Osteocyte (in vitro differentiated cells): ENCODE measurements at places on chromosomes 12 and 14.
A peak's percentile ranks its signal among the peaks of the same experiment; 100 is the strongest.

- no peak overlapping the region for H3K27ac ChIP-seq
- H3K4me1 ChIP-seq: no peaks in the 10 kb centered on the region
- no peak for DNase-seq
- no peaks in the 10 kb centered on the region for H3K27me3 ChIP-seq
These were observed 155.8 kb downstream of the TPH2 start for GRCh38 chr12:72094490-72094889.

- H3K27ac ChIP-seq: no peak overlapping the region
- H3K27me3 ChIP-seq: peaks cover 11% of the 10 kb centered on the region
- DNase-seq: no peak
- no peaks in the 10 kb centered on the region for H3K4me1 ChIP-seq
- no peak overlapping the region for H3K4me3 ChIP-seq
- peaks cover 7% of the 10 kb centered on the region for H3K36me3 ChIP-seq
These were observed 14.2 kb upstream of the TXNRD1 start for GRCh38 chr12:104201238-104202001.

DNA sequence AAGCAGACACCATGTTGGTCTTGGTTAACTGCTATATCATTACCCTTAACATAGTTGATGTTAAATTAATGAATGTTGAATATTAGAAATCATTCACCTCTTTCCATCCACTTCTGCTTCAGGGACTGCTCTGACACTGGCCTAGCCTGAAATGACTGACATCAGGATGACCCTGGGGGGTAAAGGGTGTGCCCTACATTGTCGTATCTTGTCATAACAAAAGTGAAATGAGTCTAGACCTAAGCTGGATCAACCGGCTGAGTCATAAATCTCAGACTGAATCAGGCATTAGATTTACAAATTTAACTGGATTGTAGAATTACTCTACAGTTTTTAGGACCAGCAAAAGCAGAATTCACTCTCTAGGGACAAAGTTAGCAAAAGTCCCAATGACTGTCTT, 35.3 kb downstream of the KICS2 start:
- no peak overlapping the region for H3K27ac ChIP-seq
- H3K4me1 ChIP-seq: peaks cover 27% of the 10 kb centered on the region
- H3K27me3 ChIP-seq: no peaks in the 10 kb centered on the region
- DNase-seq: no peak

DNA sequence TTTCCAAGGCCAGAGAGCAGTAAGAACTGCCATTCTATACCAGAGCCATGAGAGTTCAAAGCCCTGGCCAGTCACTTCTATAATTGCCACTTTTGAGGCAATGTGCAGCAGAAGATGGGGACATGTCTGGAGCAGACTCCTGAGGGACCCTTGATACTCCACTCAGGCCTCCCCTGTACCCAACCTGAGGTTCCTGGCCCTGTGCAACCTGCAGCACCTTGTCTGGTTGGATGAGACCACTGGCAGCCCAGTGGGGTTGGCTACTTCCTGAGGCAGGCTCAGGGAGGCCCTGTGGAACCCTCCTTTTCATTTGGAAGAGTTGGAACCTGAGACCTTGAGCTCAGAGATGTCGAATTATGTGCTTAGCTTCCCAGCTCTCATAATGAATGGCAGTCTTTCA, 54.4 kb downstream of the GALNT16 start:
- peaks cover 14% of the 10 kb centered on the region for H3K27me3 ChIP-seq
- H3K27ac ChIP-seq: no peak overlapping the region
- peaks cover 34% of the 10 kb centered on the region for H3K4me1 ChIP-seq
- no peak overlapping the region for H3K4me3 ChIP-seq

- H3K4me1 ChIP-seq: no peaks in the 10 kb centered on the region
- H3K36me3 ChIP-seq: peaks cover 1% of the 10 kb centered on the region
- no peak for DNase-seq
- no peak overlapping the region for H3K4me3 ChIP-seq
These were observed 47.3 kb upstream of the SRP54 start for GRCh38 chr14:34935488-34935887.

GRCh38 chr12:107396991-107397390, 288.6 kb upstream of the PWP1 start:
- H3K4me3 ChIP-seq: no peak overlapping the region
- no peaks in the 10 kb centered on the region for H3K4me1 ChIP-seq
- no peaks in the 10 kb centered on the region for H3K27me3 ChIP-seq
- H3K27ac ChIP-seq: no peak overlapping the region

- H3K27me3 ChIP-seq: no peaks in the 10 kb centered on the region
- no peaks in the 10 kb centered on the region for H3K36me3 ChIP-seq
- H3K27ac ChIP-seq: no peak overlapping the region
- DNase-seq: no peak
These were observed 119.3 kb upstream of the MDM1 start for GRCh38 chr12:68451261-68452077.

DNA sequence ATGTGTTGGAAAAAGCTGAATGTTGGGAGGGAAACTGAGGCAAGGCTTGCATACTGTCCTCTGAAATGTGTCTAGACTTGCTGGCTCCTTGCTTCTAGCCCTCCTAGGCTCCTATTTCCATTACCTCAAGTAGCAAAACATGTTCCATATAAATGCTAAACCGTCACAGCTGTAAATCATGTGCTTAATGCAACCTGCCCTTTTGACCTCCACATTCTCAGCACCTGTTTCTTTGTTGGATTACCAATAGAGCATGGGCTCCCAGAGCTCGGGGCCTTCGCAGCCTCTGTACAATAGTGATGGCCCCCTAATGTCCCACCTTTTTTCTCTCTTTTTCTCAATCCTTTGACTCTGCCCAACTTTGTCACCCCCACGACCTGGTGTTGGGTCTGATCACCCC, 23.3 kb downstream of the RERGL start:
- DNase-seq: no peak
- no peaks in the 10 kb centered on the region for H3K36me3 ChIP-seq
- no peak overlapping the region for H3K27ac ChIP-seq
- no peaks in the 10 kb centered on the region for H3K4me1 ChIP-seq
- no peaks in the 10 kb centered on the region for H3K27me3 ChIP-seq

DNA sequence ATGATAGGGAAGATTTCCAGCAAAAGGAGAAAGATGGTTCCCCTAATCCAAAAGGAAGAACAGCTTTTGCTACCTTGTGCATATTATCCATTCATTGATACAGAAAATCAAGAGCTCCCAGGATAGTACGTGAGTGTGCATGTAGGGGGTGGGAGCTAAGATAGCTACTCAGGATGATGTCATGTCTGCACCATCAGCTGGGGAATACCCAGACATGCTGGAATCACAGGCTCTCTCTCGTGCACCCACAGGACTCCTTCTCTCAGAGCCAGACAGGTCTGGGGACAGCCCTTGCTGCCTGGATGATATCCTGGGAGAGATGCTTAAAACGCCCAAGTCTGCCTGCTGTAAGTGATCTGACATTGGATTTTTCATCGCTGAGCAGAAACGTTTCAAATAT, 38.9 kb downstream of the FOXN3 start:
- peaks cover 18% of the 10 kb centered on the region for H3K36me3 ChIP-seq
- no peaks in the 10 kb centered on the region for H3K27me3 ChIP-seq
- no peak overlapping the region for H3K27ac ChIP-seq
- peaks cover 4% of the 10 kb centered on the region for H3K4me1 ChIP-seq
- no peak for DNase-seq

GRCh38 chr14:59352961-59353360, 112.2 kb downstream of the GPR135 start:
- peaks cover 40% of the 10 kb centered on the region for H3K36me3 ChIP-seq
- no peak for DNase-seq
- no peak overlapping the region for H3K27ac ChIP-seq
- H3K27me3 ChIP-seq: no peaks in the 10 kb centered on the region
- H3K4me3 ChIP-seq: no peak overlapping the region

DNA sequence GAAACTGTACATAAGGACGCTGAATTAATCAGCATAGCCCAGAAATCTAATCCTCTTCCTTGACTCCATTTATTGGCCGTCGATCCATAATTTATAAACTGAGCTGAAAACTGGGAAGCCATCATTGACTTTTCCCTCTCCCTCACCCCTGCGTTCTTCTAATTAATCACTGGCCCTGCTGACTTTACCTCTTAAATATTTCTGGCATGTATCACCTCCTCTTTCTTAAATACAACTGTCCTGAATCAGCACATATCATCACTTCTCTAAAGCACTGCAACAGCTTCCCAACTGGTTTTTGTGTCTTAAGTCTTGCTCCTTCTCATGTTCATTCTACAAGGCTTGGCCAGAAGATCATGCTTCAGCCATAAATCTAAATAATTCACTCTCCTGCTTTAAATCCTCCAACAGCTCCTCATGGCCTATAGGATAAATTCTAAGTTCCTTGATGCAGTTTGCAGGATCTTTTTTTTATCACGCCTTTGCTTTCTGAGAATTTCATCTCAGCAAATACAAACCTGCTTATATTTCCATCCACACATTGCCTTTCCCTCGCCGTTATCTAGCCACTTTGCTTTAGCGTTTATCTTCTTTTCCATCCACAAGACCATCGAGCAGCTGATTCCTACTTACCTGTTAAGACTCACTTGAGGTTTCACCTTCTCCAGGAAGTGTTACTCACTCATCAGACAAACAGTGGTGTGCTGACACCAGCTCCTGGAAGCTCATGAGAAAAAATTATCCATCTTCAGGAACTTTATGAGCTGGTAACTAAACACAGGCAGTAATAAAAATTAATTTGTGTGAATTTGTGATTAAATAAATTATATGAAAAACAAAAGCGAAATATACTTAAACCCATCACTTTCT, 295.6 kb upstream of the FLRT2 start:
- H3K4me1 ChIP-seq: peaks cover 17% of the 10 kb centered on the region
- H3K27ac ChIP-seq: no peak overlapping the region
- no peaks in the 10 kb centered on the region for H3K36me3 ChIP-seq
- no peak overlapping the region for H3K4me3 ChIP-seq
- H3K27me3 ChIP-seq: no peaks in the 10 kb centered on the region

DNA sequence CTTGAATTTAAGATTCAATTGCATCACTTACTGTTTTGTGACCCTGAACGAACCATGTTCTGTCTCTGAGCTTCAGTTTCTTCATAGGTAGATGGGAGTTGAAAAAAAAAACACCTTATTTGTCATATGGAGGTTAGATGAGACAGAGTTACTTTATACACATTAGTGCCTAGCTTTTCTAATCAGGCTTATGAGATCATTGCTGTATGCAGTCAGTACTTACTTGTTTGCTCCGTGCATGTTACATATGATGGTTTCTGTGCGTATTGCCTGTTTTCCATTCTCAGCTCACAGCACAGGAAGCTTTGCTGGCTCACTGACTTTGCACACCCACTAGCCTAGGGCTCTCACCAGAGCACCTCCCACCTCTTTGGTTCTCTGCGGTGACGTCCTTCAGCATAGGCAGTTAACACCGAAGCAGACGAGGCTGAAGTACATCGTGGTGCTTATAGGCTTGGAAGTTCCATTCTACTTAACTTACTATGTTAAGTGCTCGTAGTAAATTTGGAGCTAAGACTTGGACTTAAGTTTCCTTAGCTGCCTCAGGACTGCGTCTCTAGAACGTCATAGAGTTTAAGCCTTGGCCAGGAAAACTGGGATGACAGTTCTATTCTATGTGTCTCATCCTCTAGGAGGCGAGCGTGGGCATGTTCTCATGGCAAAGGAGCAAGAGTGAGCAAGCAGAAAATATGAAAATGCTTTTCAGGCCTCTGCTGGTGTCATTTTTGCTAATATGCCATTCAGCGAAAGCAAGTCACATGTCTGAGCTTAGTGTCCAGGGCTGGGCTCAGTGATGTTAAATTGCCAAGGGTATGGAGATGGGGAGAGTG, 57.3 kb downstream of the NRXN3 start:
- no peaks in the 10 kb centered on the region for H3K4me1 ChIP-seq
- H3K36me3 ChIP-seq: no peaks in the 10 kb centered on the region
- H3K27me3 ChIP-seq: no peaks in the 10 kb centered on the region
- no peak overlapping the region for H3K4me3 ChIP-seq
- no peak for DNase-seq

DNA sequence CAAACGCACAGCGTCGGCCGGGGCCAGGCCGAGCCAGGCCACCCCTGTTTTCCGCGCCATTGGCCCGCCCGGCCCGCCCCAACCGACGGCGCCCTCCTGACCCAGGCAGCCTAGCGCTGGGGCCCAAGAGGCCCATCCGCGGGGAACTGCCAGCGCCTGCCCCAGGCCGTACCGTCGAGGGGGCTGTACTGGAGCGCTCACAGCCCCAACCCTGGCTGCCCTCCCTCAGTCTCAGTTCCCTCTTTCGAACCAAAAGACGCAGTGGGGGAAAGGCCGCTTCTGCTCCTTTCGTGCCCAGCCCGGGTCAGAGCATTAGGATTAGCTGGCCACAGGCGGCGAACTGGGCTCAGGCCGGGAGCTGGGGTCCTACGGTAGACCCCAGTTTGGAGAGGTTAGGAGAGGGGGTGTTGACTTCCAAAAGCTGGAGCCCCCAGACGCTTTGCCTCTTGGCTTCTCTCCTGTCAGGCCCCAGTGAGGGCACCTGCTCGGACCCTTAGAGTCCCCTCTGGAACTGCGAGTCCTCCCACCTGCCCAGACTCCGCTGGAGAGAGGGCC, 1.9 kb downstream of the NKX2-1 start:
- H3K36me3 ChIP-seq: no peaks in the 10 kb centered on the region
- H3K27me3 ChIP-seq: peaks cover 76% of the 10 kb centered on the region
- DNase-seq: peak; percentile 68
- H3K4me3 ChIP-seq: no peak overlapping the region
- no peak overlapping the region for H3K27ac ChIP-seq
- H3K4me1 ChIP-seq: peaks cover 22% of the 10 kb centered on the region

DNA sequence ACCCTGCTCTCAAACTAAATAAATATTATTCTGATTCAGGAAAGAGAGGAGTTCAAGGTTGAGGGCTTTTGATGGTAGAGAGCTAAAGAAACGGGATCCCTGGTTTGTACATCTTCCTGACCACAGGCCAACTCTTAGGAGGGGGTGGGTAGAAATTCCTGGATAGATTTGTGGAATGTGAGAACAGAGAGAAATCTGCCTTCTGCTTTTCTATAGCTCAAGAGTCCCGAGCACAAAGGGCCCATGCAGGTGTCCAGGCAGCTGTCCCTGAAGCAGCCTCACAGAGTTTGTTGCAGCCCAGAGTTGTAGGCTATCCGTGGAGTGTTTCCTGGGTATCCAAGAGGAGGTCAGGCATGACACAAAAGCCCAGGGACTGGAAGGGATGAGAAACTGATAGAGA, 198.6 kb downstream of the BCAT1 start:
- peak overlapping the region; percentile 69 for H3K27ac ChIP-seq
- peaks cover 58% of the 10 kb centered on the region for H3K4me1 ChIP-seq
- no peaks in the 10 kb centered on the region for H3K27me3 ChIP-seq
